Foreskin fibroblast (primary cell): ENCODE measurements at places on chromosomes 1 and 21.

GRCh38 chr1:53573522-53573921 is 114.3 kb downstream of the DMRTB1 start:
- DNase-seq: no peak

- no peak for DNase-seq
Observed at GRCh38 chr21:29719521-29719920, 220.3 kb downstream of the GRIK1 start.

GRCh38 chr1:223487887-223488259 is 94.7 kb downstream of the CCDC185 start:
- DNase-seq: no peak

- DNase-seq: no peak
Observed at GRCh38 chr1:205330150-205330549, 8.6 kb upstream of the NUAK2 start.

- no peak for DNase-seq
Observed at GRCh38 chr1:88186911-88187310, 497.2 kb upstream of the PKN2 start.

DNA sequence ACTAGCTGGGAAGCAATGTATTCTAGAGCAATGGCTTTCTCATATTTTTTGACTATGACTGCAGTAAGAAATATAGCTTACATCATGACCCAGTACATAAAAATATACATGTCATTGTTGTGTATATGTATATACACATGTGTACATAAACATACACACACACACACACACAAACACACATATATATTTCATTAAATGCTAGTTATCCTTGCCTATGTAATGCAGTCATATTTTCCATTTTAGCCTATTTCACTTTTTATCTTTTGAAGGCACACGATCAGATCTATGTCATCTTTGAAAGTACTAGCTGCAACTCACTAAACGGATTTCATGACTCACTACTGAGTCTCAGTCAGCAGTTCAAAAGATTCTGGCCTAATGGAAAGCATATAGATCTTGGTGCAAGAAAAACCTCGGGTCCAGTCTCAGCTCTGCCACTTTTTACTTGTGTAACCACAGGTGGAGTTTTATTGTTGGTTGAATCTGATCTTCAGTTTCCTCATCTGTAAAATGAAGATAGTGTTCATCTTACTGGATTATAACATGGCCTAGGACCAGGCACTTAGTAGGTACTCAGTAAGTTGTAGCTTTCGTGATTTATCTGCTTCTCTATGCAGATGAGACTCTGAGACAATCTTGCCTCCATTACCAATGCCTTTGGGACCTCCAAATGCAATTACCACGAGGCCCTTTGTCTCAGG is 325.6 kb downstream of the RRAGC start:
- DNase-seq: no peak

DNA sequence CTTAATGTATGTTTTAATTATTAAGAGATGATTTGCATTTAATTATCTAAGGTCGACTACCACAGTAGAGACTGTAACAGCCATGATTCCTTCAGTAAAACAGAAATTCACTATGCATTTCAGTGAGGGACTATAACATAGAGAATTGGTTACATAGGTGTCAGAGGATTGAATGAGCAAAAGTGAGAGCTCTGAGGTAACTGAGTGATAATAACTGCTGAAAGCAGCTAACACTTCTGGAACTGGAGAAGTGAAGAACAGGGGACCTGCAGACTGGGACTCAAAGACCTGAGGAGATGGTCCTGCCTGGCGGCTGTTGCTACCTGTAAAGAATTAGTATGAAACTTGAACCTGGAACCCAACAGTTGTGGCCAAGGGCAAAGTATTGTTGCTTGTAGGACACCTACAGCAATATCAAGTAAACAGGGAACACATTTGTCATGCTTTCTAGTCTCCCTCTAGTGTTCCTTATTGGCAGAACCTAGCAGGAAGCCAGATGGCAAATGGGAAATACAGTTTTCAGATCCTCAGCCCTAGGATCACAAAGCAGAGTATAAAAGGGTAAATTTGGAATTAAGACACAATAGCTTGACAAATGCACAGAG is 110.6 kb downstream of the HS2ST1 start:
- peak; percentile 49 for DNase-seq

- peak; percentile 96 for DNase-seq
Observed at GRCh38 chr1:178238722-178239510, 145.0 kb downstream of the RASAL2 start.

DNA sequence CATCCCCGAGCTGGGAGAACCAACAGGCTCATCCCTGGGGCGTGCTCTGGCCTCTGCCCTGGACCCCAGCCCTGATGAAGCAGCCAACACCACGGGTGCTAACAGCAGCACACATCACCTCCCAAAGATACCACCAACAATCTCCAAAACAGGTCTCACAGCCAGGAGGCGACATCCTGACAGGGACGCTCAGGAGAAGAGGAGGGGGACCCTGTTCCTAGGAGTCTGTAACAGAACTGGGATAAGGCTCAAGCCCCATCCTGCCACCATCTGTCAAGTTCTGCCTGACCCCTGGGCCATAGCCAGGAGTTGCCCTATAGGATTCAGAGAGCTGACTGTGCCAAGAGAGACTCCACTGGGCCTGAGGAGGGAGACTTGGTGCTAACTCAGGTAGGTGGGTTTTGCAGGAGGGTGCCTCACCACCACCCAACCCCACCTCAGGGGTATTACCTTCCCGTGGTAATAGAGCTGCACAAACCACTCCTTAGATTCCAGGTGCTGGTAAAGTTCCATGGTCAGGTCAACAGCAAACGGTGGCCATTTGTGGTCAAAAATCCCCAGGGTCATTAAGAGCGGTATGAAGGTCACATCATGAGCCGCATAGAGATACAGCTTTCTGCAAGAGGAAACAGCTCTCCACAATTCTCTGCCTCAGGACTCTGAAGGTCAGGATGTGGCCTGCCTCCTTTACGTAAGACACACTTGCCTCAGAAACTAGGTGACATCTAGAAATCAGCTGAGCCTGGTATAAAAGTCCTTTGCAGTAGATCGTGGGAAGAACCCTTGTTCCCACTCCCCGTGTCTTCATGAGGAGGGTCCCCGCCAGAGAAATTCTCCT is 22.3 kb downstream of the ACP6 start:
- DNase-seq: no peak

GRCh38 chr1:98920441-98921110 is 84.1 kb downstream of the PLPPR5 start:
- DNase-seq: peak; percentile 50

GRCh38 chr1:203039609-203040512 is 13.6 kb downstream of the PPFIA4 start:
- DNase-seq: peak; percentile 25

DNA sequence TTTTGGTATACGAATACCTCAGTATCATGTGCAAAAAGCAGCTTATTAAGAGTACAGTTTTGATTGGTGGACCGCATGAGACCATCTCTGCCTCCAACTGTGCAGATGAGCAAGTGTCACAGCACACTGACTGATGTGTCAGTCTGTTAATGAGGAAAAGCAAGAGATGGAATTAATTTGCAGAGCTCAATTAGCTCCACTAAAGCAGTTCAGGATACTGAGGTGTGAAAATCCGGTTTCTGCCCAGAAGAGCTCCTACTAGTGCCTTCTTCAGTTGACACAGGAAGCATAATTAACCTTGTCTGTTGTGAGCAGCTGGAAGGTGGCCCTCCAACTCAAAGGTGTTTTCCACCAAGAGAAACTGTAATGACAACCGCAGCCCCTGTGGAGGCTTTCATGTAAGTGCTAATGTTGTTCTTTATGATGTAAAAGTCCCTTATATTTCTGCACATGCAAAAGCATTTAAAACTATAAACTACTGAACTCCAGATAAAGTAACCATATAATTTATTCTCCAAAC is 44.3 kb downstream of the PCNX2 start:
- no peak for DNase-seq

DNA sequence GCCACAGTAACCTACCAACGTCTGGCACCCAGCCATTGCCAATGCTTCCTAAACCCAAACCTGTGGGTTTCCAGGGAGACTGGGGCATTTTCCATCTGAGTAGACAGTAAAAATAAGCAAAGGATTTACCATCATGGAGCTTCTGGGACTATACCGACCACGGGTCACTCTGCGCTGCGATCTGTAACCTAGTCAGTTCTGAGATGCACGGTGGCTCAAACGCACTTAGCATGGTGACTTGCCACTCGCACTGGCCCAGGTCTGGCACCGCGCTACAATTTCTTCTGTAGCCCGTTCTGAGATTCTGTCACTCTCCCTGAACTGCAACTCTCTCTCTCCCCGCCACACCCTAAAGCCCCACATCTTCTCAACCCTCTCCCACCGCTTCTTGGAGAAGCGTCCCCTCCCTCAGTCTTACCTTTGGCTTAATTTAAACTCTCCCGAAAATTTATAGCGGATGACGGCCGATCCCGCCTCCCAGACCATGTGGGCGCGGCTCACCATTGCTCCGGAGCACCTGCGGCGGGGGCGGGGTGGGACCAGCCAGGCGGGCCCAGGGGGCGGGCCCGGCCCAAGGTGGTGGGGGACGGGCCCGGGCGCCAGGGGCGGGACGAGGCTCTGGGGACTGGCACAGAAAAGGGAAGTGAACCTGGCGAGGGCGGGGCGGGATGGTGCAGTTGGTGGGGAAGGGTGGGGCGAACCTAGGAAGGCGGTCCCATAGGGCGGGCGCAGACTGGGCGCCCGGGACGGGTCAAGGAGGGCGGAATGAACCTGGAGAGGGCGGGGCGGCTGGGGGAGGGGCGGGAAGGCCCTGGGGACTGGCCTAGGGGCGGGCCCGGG is 493 bp upstream of the MAP3K21 start:
- no peak for DNase-seq

DNA sequence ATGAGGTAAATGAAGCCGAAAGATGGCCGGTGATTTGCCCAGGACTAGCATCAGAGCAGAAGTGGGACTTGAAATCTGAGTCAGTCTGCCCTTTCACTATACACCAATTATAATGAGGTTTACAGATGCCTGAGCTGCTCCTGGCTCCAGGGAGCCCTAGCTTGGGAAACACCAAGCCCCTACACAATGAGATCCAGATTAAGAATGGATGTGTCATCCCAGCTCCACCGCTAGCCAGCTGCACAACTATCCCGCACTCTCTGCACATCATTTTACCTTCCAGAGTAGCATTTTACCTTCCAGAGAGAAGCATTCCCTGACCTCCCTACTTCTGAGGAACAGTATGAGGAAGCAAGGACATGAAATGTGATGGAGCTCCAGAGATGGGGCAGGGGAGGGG is 27.0 kb downstream of the SERTAD4 start:
- DNase-seq: peak; percentile 95

- DNase-seq: peak; percentile 60
Observed at GRCh38 chr1:156608036-156608674, 6.9 kb upstream of the GPATCH4 start.

GRCh38 chr21:45087022-45087823 is 12.8 kb downstream of the ADARB1 start:
- no peak for DNase-seq
